ENCODE measurements at places on chromosomes 2 and 18.

- no peak for DNase-seq
These were observed 179.2 kb upstream of the EPAS1 start for GRCh38 chr2:46117994-46118393.

GRCh38 chr2:27506587-27506986, 9.9 kb downstream of the GCKR start:
- DNase-seq, result no peak

DNA sequence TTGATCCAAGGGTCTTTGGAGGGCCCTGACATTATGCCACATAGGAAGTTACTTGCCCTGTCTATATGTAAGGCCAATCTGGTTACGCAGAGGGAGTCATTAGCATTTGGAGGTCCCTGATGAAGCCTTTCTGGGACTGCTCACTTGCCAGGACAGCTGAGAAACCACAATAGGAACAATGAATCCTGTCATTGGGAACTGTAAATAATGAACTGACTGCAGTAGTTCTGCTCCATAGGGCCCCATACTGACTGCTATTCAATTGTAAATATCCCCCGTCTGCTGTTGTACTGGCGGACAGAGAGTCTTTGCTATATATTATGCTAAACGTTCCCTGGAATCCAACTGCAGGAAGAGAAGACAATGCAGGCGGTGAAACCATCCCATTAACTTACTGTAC, 149.4 kb upstream of the DCC start:
- DNase-seq, result no peak

GRCh38 chr18:23982155-23983079, 32.1 kb upstream of the TTC39C start:
- DNase-seq, result no peak

DNA sequence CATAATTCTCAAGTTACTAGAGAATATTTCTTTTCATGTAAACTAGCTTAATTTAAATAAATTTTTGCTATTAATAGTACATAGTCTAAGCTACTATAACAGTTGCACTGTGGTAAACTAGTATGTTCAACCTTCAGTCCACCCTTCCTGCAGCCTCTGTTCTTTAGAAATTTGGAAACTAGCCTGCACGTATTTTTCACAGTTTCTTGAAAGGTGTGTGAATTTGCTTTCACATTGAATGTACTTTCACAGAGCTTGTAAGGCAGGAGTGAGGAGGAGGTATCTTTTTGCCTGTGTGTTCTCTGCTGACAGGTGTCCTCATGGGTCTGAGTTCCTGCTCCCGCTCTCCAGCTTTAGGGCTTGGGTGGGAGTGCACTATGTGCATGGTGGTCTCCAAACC, 117.5 kb downstream of the ATP9B start:
- no peak for DNase-seq

DNA sequence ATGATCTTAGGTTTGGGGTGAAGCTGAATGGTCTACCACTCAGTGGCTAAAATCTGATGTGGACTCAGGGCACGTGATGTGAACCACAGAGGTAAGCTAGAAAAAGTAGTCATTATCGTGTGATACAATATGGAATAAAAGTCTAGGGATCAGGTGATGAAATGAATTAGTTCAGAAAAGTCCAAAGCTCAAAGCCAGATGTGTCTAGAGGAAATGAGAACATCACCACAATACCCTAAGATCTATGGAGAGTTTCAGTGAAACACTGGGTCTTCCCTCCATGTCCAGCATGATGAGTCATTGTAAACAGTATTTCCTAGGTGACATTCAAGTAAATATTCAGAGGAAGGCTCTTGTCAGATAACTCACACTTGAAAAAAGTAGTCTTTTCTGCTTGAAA, 1257.4 kb upstream of the ZEB2 start:
- no peak for DNase-seq

GRCh38 chr2:101080211-101081068, 70.7 kb downstream of the TBC1D8 start:
- no peak for DNase-seq

GRCh38 chr2:205383601-205384000, 298.7 kb upstream of the NRP2 start:
- no peak for DNase-seq

- no peak for DNase-seq
These were observed 758.0 kb upstream of the NRXN1 start for GRCh38 chr2:51789918-51790317.

- no peak for DNase-seq
These were observed 248.8 kb upstream of the SLC39A10 start for GRCh38 chr2:195408196-195408595.

DNA sequence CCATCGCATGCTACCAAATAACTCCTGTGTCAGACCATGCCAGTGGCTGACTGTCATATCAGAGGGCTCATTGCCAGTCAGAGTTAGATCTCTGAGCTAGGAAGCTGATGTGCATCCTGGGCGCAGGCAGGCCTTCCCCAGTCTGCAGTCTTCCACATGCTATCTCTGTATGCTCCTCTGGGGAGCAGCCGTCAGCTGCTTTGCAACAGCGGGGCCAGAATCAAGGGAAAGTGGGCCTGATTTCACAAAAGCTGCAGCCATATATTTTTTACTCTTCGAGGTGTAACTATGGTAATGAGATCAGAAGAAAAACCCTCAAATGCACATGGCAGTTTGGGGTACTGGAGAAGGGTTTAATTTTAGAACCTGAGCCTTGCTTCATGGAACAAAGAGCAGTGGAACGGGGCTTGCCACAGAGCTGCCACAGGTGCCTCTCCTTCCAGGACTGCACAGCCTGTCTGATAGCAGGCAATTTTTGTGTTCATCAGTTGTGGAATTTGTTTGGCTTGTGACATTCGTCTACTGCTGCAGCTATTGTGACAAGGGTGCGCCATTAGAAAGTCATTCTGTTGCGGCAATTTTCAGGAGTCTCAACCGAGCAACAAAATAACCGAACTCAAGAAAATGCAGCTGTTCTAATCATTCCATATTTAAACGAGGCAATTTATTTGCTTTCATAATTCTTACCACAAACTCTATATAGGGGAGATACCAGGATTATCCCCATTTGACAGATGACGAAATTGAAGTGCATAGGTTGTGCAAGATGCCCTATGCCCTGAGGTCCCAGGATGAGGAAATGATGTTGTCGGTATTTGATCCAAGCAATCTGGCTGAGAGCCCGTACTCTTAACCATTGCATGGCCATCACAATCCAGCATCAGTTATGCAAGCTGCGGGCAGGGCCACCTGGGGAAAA, 109.6 kb upstream of the CYRIA start:
- no peak for DNase-seq

DNA sequence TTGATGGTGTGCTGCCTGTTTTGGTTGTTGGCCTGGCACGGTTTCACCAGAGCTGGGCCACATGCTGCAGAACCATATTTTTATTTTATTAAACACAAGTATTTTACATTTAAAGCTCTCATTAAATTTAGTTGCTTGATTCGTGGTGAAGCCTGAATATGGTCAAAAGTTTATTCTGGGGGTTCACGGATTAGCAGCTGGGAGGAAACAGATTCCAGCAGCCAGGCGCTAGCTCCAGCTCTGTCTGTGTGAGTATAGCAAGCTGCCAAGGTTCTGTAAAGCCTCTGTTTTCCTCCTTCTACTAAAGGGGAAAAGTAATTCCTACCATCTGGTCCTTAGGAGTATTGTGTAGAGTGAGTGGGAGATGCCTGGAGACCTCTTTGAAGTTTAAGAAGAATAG, 22.5 kb downstream of the GATA6 start:
- DNase-seq, result no peak

DNA sequence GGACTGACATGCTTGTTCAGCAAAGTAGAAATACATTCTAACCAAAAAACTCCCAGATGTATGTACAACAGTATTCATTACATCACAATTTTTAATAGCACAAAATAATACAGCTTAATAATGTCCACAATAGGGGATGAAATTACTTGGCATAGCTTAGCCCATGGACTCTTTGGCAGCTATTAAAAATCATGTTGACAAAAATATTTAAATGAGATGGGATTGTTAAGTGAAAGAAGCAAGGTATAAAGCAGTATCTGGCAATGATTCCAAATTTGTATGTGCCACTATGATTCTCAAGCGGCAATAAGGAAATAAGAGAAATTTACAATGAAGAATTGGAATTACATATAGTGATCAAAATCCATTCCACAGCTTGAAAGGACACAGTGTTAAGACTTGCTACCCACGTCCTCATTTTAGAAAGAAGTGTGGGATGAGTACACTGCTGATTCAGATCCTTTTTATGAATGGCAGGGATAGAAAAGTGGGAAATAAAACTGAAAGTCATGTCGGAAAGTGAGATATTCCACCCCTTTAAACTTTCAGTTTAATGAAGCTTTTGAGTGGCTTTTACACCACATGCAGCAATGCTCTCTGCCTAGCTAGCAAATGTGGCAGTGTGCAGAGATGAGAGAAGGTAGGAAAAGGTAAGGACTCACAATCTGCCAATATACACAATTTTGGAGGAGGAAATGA, 2.4 kb downstream of the GAREM1 start:
- DNase-seq, result no peak

DNA sequence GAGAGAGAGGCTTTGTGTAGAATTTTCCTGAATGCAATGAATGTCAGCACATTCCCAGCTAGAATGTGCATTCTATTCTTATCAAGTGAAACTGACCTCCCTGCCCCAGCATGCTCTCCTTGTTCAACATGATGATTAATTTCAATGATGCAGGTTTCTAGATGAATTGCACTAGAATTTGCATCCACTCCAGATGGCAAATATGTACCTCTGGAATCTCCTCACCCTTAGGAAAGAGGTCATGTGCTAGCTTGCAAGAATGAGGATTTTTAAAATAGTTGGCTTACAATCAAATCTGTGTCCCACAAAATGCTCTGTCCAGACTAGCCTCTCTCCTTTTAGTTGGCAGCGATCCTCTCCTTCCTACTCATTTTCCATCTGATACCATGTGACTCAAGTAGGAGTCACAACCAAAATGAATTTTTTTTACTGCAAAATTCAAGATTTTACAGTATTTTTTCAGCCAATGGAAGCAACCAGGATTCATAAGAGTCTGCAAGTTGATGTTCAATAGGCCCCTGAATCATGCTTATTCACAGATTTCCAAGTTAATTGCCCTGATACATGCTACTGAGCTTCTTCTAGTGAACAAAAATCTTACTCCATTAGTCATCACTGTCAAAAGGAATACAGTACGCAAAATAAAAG, 21.0 kb upstream of the STAT4 start:
- no peak for DNase-seq

DNA sequence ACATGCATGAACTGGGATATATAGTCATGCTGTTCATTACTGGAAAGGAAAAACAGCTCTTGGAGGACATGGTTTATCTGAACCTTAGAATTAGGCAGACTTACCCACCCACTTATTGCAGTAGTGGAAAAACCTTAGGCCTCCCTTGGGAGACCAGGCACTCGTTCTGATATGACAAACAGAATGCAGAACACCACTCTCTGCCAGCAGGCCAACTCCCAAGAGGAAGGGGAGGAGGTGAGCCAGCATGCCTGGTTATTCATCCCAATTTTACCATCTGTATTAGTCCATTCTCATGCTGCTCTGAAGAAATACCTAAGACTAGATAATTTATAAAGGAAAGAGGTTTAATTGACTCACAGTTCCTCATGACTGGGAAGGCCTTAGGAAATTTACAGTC, 17.5 kb downstream of the C18orf63 start:
- DNase-seq, result no peak

- DNase-seq, result no peak
These were observed 20.3 kb downstream of the RMC1 start for GRCh38 chr18:23523429-23524212.

DNA sequence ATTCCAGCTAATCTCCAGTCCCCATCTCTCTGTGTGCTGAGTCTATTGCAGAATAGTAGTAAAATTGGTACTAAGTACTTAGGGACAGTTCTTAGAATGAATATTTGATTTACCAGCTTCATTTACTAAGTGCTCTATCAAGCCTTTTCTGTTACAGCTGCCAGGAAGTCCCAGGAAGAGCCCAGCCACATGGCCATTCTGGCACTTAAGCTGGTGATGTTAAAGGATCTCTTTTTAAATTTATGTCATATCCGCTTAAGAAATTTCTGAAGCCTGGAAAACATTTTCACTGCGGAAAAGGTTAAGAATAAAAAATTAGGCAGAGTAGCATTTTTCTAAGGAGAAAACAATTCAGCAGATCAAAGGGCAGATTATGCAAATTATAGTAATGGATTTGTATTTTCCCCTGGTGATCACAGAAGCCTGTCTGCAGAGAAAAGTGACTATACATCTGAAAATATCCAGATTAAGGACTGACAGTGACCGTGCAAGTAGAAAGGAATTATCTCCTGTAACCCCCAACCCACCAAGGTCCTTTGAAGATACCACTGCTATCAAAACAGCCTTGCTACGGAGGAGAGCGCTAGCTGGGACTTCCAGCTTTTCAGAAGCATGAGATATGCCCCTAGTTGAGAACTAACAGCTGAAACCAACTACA, 260.8 kb downstream of the SH3BP4 start:
- no peak for DNase-seq

GRCh38 chr18:11995445-11996189, 14.3 kb downstream of the IMPA2 start:
- DNase-seq, result peak; percentile 61

DNA sequence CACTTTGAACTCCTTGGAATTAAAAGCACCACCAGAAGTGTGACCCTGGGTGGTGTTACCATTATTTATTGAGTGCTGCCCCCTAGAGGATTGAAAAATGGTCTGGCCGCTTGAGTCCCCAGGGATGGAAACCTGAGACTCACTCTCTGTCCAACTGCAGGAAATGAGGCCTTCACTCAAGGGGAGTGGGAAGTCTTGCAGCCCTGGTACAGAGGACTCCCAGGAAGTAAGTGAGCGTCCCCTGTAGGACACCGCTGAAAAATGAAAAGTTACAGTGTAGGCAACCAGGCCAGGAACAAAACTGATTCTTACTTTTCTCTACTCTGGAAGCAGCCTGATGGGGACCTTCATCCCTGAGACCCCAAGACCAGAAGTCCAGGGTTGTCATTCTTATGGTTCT, 2.2 kb upstream of the NRP2 start:
- DNase-seq, result peak; percentile 54

GRCh38 chr2:85893428-85894258, 4.9 kb upstream of the ST3GAL5 start:
- no peak for DNase-seq

DNA sequence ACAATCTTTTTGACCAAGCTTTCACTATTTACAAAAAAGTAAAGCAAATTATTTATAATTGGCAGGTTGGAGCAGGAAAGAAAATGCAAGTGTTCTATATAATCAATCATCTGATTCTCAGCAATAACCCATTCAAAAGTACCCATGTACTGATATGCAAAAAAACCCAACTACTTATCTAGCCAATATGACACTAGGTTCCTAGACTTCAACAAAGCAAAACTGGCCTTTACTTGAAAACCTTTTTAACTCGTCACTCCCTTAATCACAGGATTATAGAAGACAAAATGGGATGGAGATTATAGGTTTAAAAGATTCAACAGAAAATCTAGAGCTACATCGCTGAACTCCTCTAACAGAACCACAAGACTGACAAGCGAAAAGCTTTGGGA, 3.6 kb downstream of the TLK1 start:
- DNase-seq, result no peak

DNA sequence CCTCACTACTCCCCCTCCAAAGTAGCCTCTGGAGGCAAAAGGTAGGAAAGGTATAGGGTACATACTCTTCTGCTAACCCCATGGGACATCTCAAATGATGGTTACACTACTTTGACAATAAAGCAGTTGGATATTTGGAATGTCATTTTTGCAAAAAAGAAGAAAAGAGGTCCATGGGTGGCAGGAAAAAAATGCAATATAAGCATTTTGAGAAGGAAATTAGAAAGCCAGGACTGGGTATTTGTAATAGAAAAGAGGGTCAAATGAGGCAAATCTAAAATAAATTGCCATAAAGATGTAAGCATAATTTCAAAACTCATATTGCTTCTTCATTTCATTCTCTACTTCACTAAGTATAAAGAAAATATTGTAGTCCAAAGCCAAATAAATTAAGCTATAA, 280.2 kb downstream of the NOL4 start:
- no peak for DNase-seq

- DNase-seq, result peak; percentile 5
These were observed 24.9 kb downstream of the HADHB start for GRCh38 chr2:26269571-26270158.
